ENCODE measurements at places on chromosomes 3 and 15. TPM values are rescaled to one million over a fixed set of nuclear protein-coding genes. Genes with fewer than 3 reads are reported as not detected.

The LTF gene
- total RNA-seq = 4.7 TPM

- no peak for DNase-seq
Measured at GRCh38 chr3:44032487-44032886, 209.2 kb upstream of the TOPAZ1 start.

GRCh38 chr3:193852901-193853300 lies 259.9 kb downstream of the OPA1 start:
- DNase-seq = no peak

DNA sequence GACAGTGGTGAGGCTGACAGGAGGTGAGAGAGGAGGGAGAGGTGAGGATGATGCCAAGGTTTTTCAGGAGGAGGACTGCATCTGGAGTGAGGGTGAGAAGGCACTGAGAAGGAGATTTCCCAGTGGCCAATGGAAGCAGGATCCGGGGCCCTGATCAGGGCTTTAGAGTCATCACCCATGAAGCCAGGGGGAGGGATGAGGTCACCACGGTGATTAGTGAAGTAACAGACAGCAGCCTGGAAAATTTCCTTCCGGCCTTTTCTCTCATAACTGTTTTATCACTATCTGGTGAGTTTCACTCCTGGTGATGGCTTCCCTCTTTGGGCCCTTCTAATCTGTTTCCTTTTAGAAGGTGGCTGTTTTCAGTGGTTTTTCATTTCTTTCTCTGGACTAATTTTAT lies 80.5 kb upstream of the WNT5A start:
- no peak for DNase-seq

GRCh38 chr3:39118079-39118478 lies 10.6 kb downstream of the TTC21A start:
- no peak for DNase-seq

All from heart left ventricle (tissue), 16 donors.